NCI-H510A treated with DMSO at 0.1 percent for 48 hours (cell line): ENCODE measurements at places on chromosomes 6 and 20.

DNA sequence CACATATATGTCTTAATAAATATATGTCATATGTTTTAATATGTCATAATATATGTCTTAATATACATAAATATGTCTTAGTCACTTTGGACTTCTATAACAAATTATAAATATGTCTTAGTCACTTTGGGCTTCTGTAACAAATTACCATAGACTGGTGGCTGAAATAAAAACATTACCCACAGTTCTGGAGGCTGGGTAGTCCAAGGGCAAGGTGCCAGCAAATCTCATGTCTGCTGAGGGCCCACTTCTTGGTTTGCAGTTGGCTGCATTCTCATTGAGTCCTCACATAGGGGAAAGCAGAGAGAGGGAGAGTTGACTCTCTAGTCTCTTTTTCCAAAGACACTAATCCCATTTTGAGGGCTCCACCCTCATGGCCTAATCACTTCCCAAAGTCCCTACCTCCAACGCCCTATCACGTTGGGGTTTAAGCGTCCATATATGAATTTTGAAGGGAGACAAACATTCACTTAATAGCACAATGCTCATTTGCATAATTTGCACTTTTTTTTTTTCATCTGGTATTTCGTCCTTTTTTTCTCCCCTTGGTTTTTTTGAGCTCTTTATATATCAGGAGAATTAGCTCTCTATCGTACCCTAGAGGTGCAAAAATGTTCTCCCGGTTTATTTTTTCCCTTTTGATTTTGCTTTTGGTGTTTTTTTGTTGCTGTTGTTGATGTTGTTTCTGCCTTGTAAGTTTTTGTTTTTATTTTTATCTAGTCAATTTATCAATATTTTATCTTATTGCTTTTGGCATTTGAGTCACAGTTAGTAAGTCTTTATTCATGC lies 266.4 kb downstream of the PLCB1 start:
- no peak for DNase-seq

DNA sequence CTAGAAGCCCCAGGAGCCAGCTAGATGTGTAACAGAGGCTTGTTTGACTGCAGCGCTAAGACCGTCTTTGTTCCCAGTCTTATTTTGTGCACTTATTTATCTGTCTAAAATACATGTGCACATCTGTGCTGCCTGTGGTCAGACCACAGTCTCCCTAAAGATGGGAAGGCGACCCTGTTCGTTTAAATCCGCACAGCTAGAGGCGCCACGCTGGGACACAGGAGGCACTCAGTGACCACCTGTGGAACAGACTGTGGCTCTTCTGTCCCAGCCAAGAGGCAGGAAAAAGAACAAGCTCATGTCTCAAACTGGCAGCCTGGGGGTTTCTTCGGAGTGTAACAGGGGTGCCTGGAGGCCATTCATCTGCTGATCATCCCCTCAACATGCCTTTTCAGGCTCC lies 66.8 kb downstream of the CPNE5 start:
- DNase-seq, result no peak

DNA sequence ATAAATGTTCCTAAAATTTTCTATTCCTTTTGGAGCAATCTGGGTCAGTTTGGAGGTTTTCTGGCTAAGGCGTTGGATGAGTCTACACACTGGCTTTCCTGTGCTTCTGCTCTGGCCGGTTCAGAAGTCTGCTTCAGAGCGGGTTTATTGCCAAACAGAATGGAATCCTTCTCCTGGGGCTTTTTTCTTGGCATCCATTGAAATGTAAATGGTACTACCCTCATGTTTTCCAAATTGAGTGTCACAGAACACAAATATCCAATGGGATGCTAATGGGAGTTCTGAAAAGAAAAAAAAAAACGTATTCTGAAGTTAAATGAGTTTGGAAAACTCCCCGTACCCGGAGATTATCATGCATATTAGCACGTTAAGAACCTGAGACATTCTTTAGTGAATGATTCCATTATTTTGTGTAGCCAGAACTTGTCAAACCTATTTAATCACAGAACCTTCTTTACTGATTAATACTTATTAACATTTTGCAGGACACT lies 930.3 kb downstream of the QKI start:
- DNase-seq, result no peak

DNA sequence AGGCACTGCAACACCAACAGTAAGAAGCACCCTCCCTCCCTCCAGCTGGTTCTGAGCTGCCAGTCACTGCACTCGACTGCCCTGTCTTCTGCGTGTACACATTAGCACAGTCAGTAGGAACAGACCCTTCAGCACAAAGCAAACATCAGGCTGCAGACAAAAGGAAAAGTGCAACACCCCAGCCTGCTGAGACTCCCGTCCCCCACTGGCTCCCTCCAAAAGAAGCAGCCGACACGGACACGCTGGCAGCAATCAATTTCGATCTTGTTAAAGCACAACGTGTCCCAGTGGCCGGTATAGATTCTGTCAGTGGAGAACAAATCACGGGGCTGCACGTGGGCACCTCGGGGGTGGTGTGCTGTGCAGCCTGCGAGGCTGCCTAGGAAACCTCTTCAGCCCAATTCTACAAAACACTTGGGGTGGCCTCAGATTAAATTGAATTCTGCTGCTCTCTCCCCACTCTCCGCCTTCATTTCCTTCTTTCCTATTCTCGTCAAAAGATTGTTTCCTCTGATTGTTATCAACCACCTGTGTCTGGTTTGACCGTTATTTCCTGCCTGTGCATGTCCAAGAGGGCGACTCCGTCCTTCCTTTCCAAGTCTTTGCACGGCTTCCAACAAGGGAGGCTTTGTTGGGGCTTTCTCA lies 38.7 kb downstream of the TRAF3IP2 start:
- DNase-seq, result no peak

- no peak for DNase-seq
Measured at GRCh38 chr20:53194306-53195290, 222.4 kb downstream of the TSHZ2 start.
